ENCODE measurements at places on chromosomes 11 and 22.

DNA sequence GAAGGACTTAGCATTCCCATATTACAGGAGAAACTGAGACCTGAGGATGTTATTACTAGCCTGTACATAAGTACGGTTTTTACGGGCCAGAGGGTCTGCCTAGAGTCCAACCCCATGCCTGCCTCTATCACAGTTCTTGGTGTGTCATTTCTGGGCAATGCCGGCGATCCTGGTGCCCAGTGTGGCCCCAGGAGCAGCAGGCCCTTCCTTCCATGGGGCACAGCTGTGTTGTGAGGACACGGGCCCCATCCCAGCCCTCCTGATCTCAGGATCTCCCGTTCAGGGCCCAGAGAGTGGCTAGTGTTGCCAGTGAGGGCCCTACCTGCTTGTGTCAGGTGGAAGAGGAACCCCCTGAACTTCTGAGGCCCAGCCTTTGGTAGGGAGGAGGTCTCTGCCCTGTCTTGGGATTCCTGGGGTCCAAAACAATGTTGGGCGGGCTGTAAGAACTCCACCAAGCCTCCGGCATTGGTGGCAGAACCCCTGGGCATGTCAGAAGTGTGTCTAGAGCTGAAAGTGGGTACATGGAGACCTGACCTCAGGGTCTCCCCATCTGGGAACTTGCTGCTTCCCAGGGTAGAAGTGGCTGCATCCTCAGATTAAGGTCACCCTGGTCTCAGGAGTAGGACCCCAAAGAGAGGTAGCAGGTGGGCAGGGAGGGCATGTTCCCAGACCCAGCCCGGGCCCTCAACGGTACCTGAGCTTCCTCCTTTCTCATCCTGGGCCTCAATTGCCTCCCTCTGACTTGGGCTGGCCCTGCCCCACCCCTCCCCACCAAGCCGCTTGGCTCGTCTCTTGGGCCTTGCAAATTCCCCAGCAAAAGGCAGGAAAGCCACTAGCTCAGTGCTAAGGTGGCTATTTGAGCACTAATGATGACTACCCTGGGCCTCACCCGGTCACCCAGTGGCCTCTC lies 74.6 kb upstream of the KCNQ1OT1 start:
- DNase-seq: no peak

GRCh38 chr22:20569059-20570058 lies 61.9 kb downstream of the MED15 start:
- DNase-seq: no peak

- no peak for DNase-seq
These were observed 808.6 kb upstream of the RAG2 start for GRCh38 chr11:37406651-37407050.

- DNase-seq: no peak
These were observed 5.7 kb downstream of the AP2A2 start for GRCh38 chr11:931385-931784.

DNA sequence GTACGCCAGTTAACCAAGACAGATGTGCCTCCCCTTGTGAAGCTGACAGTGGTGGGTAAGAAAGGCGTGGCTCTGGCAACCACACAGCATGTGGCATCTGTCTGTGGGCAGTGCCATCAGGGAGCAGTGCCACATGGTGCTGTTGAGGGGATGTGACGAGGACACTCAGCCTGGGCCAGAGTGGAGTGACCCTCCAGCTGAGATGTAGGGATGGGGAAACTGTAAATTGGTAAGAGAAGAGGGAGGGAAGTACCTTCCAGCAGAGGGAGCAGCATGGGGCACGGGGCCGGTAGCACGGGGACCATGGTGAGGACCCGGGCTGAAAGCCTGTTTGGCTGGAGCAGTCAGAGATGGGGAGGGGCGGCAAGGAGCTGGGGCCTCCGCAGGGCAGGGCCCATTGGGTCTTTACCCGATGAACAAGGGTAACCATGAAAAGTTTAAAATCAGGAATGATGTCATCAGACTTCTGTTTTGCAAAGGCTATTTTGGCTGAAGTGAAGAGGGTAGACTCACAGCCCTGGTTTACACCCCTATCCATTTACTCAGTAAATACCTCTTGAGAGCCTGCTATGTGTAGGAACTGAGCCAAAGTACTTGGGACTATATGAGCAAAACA lies 10.4 kb downstream of the TMPRSS6 start:
- DNase-seq: peak; percentile 60

GRCh38 chr11:62694455-62695167 lies 5.3 kb upstream of the LRRN4CL start:
- DNase-seq: peak; percentile 84

GRCh38 chr11:30107899-30108298 lies 91.1 kb upstream of the KCNA4 start:
- no peak for DNase-seq

GRCh38 chr11:87722756-87723565 lies 452.3 kb downstream of the RAB38 start:
- peak; percentile 15 for DNase-seq

All from GM13976 (cell line).